ENCODE measurements at places on chromosomes 16 and 17. TPM values are rescaled to one million over a fixed set of nuclear protein-coding genes. Genes with fewer than 3 reads are reported as not detected.

DNA sequence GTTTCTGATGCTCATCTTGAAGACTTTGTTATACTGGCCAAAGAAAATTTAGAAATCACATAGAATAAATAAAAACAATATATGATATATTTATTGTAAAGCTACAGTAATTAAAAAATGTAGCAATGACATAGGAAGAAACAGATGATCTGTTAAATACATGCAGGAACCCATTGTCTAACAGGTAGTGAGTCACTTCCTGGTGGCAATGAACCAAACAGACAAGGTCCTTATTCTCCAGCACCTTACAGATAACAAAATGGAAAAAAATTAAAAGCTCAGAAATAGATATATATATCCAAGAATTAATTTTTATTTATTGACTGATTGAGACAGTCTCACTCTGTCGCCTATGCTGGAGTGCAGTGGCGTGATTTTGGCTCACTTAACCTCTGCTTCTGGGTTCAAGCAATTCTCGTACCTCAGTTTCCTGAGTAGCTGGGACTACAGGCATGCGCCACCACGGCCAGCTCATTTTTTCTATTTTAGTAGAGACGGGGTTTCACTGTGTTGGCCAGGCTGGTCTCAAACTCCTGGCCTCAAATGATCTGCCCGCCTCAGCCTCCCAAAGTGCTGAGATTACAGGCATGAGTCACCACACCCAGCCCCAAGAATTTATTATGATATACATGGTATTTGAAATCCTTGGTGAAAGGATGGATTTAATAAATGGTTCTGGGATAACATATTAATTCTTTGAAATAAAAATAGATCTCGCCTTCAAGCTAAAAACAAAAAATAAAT, 7.5 kb downstream of the NETO2 start:
- DNase-seq: no peak

DNA sequence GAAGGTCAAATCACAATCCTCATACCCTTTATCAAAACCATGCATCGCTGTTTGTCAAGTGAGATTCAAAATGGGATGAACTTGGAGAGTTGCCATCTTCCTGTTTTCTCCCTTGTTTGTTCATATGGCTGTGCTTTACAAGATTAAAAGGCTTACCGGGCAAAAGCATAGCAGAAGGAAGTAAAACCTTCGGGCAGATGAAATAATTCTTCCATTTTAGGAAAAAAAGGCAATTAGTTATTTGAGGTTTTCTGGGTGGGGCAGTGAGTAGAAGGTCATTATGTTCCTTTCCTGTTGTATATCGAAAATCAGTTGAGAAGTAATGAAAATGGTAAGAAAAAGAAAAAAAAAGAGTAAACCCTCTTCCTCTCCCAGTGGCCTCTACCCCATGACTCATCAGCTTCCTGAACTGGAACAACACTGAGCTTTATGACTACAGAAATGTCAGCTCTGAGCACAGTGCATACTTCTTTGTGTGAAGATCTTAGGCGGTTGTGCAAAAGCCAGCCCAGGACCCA, 369.2 kb downstream of the CDH13 start:
- DNase-seq: peak; percentile 18

Gene PMFBP1
- 1.0 TPM for polyA plus RNA-seq

Gene DBNDD1
- polyA plus RNA-seq: 7.5 TPM

Gene PDILT
- polyA plus RNA-seq: not detected

- peak; percentile 66 for DNase-seq
Observed at GRCh38 chr17:50468304-50469207, at the start of gene CHAD. CHAD (minus strand) TSS chr17:50468880; CDS start chr17:50468813, 67 bp downstream.

DNA sequence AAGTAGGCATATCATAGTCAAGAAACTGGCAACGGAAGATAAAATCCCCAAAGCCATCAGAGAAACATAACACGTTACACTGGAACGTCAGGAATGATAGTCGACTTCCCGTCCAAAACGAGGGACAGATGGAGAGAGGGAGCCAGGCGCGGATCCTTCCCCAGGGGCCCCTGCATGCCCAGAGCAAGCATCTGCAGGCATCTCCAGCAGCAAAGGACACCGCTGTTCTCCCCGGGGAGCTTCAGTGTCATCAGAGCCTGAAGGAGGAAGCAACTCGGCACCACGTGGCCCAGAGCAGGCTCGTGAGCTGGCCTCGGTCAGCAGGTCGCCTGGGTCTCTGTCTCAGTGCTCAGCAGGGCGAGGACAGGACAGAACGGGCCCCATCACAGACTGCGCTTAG, 50.1 kb downstream of the LMF1 start:
- DNase-seq: peak; percentile 59

DNA sequence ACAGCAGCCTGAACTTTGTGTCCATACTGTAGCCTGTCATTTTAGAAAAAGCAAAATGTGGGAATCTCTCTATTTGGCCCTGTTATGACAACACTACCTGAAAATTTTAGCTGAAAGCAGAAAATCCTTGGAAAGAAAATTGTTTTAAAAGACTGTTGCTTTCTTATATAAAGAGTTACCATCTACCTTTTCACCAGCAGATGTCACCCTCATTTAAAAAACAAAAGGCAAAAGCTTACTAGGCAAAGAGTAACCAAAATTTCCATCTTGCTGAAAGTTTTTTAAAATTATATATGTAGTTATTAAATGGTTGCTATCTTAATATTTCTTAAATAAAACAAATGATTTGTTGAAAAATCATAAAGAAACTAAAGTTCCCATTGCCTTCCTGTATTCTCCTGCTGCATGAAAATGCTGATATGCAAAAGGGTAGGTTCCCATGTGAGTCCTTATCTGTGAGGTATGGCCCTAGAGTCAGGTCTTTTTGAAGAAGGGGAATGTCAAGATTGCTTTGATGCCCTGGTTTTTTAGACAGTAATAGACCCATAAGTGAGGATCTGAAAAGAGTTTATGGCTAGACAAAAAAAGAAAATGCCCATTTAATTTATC, 61.0 kb downstream of the TNRC6C start:
- peak; percentile 32 for DNase-seq

DNA sequence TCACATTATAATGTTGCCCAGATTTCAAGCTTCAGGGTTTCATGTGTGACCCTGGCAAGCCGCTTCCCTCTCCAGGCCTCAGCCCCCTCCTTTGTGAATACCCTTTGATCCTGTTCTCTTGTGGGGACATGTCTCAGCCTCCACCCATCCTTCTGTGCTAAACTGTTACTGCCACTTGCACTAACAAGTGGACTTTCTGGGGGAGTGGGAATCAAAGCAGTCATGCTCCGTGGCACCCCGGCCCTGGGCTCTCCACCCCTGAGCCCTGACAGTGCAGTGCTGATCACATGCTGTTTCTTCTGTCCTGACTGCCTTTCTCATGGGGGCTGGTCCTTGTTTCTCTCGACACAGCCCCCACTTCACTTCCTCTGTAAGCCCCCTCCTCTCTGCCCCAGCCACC, 9.7 kb upstream of the DCAF7 start:
- DNase-seq: no peak

DNA sequence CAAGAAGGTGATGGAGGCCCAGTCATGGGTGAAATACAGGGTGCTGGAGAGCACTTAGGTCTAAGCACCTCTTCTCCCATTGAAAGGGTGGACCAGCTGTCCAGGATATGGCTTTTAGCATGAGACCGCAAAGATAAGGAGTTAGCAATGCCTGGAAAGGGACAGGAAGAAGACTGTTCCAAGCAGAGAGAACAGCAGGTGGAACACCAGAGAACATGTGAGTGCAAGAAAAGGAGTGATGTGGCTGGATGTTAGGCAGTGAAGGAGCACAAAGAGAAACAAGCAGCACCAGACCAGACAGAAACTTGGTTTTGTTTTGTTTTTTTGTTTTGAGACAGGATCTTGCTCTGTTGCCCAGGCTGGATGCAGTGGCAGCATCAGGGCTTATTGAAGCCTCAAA, 45.4 kb upstream of the CCL1 start:
- no peak for DNase-seq

Gene KRT28
- polyA plus RNA-seq: not detected

Gene C16orf46
- not detected for polyA plus RNA-seq

Gene DPH1
- 31.8 TPM for polyA plus RNA-seq
